ENCODE measurements at places on chromosomes 16 and 17.

DNA sequence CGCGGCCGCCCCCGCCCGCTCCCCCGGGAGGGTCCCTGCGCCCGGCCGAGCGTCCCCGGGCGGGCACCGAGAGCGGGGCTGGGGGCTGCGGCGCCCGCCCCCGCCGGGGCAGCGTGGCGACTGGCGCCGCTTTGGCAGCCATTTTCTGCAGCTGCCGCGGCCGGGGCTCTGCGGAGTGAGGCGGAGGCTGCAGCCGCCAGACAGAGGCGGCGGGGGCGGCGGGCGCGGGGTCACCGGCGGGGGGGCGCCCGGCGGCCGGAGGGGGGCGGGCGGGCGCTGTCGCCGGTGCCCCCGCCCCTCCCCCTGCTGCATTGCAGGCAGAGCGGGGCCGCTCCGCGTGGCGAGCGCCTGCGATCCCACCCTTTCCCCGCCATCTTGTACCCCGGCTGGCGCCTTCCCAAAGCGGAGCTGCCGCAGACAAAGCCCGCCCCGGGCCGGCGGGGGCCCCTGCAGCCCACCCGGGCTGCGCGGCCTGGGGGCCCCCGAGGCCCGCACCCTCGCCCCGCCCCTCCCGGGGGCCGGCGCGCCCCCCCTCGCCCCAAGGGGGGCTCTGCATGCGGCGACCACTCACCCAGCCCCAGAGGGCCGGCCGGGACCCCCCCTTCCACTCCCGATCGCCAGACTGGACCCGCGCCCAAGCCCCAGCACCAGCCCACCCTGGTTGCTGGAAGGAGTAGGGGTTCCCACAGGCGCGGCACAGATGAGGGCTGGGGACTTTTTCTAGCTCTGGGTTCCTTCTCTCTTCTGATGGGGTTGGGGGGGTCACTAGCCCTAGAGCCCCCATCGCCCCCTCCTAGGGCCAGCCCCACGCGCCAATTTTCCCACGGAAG, 16.6 kb upstream of the CBX8 start:
- no peak for DNase-seq

- no peak for DNase-seq
Measured at GRCh38 chr16:20339744-20340143, 12.4 kb upstream of the GP2 start.

DNA sequence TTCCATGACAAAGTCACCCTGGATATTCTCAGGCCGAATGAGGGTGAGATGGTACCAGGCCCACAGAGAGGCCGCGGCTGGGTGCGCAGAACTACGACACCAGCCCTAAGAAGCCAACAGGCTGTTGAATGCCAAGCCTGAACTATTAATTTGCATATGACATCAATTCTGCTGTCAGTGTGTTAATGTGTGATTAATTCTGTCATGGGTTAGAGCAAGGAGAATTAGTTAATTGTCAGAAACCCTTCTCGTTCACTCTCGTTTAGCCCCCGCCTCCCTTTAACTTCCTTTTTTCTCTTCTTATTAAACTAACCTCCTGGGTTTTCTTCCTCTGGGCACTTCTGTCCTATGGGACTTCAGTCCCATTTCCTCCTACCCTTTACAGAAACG, 123.4 kb downstream of the ZFHX3 start:
- DNase-seq = no peak

DNA sequence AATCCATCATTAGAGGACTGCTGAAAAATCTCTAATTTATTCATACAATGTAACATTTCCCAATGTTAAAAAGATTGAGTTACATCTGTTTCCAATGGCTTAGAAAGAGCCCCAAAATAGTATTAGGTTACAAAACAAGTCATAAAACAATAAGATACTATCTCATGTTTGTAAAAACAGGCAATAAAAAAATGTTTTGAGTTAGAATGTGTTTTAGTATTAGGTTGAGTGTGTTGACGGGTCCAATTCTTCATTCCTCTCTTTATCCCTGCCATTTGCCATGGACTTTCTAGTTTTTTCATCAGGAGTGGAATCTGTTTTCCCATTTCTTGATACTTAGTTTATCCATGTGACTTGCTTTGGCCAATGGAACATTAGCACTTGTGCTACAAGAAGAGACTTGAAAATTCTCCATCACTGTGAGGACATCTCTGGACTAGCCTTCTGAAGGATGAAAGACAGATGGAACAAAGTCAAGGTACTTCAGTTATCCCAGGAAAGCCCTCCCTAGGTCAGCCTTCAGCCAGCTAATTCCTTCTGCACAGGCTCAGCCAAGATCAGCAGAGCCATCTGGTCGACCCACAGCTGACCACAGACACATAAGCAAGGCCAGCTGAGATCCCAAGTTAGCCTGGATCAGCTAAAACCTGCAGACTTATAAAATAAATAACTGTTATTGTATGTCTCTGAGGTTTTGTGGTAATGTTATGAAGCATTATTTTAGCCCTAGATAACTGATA, 83.3 kb downstream of the HS3ST3A1 start:
- DNase-seq = peak; percentile 86

DNA sequence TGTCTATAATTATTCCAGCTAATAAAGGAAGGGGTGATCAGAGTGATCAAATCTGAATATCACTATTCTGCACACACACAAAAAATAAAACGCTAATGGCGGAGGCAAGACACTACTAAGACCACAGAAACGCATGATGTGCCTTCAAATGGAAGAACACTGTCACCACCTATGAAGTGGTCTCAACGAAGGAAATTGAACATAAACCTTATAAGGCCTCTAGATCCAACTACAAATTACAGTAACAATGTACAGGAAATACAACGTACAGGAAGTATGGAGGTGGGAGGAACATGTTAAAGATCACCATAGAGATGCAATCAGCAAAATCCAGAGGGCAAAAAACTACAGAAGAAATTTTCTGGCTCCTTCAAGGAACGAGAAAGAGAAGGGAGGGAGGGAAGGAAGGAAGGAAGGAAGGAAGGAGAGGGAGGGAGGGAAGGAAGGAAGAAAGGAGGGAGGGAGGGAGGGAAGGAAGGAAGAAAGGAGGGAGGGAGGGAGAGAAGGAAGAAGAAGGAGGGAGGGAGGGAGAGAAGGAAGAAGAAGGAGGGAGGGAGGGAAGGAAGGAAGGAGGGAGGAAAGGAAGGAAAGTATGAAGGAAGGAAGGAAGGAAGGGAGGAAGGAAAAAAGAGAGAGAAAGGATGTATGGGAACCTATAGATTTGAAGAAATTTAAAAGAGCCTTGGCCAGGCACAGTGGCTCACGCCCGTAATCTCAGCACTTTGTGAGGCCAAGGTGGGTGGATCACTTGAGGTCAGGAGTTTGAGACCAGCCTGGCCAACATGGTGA, 3.1 kb upstream of the SGCA start:
- DNase-seq = no peak

GRCh38 chr16:87150681-87151280, 166.4 kb downstream of the C16orf95 start:
- no peak for DNase-seq

DNA sequence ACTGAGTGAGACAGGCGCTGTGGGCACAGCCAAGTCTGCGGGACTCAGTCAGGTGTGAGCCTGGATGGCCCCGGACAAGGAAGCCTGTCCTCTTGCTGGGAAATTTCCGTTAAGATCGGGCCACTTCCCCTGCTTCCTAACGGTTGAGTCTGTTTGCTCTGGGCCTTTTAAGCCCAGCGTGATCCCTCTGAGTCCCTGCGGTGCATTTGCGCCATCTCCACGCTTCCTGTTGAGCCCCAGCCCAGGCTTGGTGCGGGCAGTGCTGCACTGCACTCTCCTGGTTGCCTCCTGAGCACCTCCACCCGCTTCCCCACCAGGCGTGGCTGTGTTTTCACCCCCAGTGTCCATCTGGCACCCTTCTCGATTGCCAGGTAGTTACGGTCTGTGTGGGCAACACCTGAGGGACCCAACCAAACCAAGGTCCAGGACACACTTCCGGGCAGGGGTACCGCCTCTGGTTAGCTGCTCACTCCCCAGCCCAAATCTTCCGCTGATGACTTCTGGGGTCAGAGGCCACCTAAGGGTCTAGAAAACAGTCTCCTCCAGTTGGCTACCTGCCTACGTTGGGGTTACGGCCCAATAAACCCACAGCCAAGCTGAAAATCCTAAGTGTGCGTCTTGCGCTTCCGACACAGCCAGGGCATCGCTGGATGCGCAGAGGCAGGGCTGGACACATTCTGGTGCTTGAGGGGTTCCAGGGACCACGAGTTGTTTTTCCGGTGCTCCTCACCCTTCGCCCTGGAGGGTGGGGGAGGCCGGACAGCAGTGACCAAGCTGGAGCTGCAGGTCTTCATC, 1.4 kb upstream of the SLC25A10 start:
- no peak for DNase-seq

DNA sequence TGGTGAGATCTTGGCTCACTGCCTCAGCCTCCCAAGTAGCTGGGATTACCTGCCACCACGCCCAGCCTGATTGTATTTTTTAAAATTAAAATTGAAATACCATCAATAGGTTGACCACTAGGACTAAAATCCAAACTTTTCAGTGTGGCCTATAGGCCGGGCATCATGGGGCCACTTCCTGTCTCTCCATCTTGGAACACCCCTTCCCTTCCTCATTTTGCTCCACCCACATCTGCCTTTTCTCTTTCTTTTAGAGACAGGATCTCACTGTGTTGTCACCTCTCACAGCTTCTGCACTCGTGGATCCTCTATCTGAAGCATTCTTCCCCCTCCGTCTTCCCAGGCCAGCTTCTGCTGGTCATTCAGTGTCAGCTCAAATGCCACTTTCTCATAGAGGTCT, 57.0 kb downstream of the BMERB1 start:
- no peak for DNase-seq

DNA sequence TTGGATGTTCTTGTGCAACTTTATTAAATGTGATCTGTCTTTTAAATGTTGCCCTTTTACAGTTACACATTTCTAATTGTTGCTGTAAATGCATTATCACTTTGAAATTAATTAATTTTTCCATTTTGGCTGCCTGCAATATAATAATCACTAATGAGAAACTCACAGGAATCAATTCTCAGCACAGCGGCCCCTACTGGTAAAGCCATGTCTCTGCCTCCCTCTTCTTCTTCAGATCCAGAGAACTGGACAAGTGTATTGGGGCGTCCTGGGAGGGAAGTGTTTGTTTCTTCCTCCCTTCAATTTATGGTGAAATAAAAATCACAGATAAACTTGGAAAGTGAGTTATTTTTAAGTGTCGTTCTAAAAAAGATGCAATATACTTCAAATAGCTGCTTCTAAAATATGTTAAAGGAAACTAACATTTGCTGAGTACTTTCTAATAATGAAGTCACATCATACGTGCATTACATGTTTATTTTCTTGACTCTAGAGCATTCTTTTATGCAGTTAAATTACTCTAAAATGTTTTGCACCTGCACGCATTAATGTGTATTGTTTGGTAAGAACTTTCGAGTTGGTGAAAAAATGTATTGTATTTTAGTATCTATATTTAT, 338.0 kb downstream of the WWOX start:
- no peak for DNase-seq

DNA sequence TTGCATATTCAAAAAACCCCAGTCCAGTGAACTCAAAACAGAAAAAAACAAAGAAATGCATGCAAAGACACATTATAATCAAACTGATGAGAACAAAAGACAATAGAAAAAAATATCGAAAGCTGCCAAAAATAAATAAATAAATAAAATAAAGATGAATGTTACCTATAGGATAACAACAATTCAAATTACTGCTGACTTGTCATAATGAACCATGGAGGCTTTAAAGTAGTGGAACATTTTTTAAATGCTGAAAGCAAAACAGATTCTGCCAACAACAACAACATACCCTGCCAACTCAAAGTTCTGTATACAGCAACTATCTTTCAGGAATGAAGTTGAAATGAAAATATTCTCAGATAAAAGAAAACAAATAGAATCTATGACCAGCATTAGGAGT, 116.6 kb downstream of the CBLN1 start:
- DNase-seq = no peak

DNA sequence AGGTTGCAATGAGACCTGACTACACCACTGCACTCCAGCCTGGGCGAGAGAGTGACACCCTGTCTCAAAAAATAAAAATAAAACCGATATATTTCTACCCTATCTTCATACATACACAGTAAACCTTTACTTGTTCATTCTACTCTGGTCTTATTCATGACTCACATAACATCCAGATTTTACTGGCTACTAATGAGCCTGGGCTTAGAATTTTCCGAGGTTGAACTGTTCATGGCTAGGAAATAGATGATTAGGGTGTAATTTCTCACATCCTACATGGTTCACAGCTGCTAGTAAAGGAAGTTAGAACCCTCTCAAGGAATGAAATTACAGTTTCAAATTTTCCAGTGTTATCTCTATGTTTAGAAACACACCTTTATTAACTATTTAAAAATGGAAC, 14.7 kb downstream of the GSPT1 start:
- DNase-seq = no peak

DNA sequence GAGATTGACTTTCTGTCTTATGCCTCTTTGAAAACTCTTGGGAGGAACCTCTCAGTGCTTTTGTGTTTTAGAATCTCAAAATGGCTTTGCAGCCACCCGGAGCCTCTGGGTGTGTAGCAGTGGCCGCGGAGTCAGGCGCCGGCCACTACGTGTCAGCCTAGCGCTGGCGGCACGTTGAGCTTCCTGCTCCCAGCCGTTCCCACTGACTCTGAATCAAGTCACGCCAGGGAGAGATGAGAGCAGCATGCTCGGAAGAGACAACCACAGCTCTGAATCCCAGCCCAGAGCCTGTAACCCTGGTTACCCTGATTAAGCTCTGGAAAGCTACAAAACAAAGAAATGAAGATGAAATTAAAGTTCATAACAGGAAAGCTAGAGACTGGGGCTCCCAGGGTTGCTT, 97.4 kb upstream of the CACNG5 start:
- DNase-seq = peak; percentile 60

- DNase-seq = no peak
Measured at GRCh38 chr16:86349338-86349900, 160.9 kb upstream of the FOXF1 start.

DNA sequence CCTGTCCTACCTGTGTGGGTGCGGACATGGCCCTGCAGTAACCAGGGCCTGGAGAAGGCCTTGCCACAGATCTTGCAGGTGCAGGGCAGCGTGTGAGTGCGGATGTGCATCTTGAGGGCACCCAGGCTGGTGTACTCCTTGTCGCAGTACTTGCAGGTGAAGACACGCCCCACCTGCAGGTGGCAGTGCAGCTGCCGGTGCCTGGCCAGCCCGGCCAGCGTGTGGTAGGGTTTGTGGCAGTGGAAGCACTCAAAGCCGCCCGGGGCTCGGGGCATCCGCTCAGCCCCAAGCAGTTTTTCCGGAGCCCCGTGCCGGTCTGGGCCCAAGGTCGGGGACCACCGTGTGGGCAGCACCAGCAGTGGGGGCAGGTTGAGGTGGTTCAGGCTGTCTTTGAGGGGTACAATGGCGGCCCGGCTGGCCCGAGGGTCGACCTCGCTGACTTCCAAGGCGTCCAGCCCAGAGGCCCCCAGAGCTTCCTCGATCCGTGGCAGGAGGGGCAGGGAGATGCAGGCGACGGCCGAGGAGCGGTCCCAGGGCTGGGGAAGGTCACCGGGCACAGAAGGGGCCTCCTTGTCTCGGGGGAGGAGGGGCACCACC, 5.1 kb downstream of the SNAI3 start:
- DNase-seq = no peak

DNA sequence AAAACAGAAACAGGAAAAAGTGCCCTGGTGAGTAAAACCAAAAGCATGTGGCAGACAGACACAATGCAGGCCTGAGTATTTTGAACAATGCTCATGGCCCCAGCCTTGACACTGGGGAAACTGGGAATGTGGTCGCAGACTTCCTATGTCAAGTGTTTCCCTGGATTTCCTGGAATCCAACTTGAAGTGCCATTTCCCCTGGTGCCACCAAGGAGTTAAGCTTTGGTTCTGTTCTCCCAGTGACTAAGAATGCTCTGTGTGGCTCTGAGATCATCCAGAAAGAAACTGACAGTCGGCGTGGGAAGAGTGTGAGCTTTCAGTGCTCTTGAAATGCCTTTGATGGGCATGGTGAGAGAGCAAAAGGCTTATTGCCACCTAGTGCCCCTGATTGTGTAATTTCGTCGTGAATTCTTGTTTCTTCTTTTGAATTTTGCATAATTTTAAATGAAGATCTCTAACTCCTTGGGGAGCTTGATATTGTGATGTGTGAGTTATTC, 96.0 kb downstream of the YPEL2 start:
- DNase-seq = no peak
